ENCODE measurements at places on chromosomes 1 and 21. TPM values are rescaled to one million over a fixed set of nuclear protein-coding genes. Genes with fewer than 3 reads are reported as not detected.

OR2L5 gene
- not detected for polyA plus RNA-seq

DNA sequence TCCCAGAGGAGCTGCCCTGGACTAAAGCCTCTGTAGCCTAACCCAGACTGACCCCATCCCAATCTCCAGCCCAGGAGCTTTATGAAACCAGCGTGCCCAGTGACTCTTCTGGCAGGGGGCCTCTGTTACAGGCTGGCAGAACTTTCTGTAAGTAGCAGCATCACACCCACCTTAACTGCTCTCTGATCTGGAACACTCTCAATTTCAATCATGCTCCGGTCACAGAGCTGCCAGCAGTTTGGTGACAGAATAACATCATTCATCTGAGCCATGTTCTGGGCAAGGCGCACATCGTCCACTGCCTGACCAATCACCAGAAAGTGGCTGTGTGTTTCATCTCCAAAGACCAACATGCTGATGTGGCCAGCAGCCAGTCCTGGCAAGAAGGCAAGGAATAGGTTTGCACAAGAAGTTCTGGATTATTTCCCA, 14.7 kb downstream of the ADCY10 start:
- H3K4me3 ChIP-seq: no peak overlapping the region
- no peaks in the 10 kb centered on the region for H3K36me3 ChIP-seq
- H3K27me3 ChIP-seq: no peaks in the 10 kb centered on the region

- DNase-seq: no peak
- peaks cover 20% of the 10 kb centered on the region for H3K27me3 ChIP-seq
- no peak overlapping the region for H3K4me3 ChIP-seq
- H3K4me1 ChIP-seq: no peaks in the 10 kb centered on the region
- H3K36me3 ChIP-seq: no peaks in the 10 kb centered on the region
Measured at GRCh38 chr21:33123374-33124123, 53.6 kb downstream of the OLIG1 start.

DNA sequence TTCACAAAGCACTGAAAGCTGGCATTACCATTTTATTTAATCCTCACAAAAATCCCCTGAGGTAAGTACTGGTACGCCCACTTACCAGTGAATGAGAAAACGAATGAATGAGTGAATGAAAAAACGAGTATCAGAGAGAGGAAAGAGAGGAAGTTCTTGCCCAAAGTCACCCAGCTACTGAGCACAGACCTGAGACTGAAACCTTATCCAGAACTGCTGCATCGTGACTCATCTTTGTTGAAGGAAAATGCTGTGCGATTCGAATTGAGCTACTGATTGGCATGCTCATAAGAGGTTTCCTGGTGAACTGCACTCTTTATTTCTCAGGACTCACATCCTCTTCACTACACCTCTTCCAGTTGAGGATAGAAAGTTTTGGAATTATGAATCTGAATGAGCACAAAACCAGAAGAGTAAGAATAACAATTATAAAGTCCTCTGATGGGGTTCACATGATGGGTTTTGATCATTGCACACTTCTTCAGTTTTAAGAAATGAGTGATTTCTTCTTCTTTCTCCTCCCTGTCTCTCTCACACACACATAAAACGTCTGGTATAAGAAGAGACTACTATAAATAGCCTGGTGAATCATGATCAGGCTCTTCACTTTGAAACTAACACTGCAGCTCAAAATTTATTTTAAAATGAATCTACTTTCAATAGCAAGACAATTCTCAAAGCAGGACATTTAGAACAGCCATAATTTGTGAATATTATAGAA, 32.1 kb downstream of the IL12RB2 start:
- H3K27me3 ChIP-seq: no peaks in the 10 kb centered on the region
- H3K4me3 ChIP-seq: no peak overlapping the region
- H3K27ac ChIP-seq: no peak overlapping the region
- H3K4me1 ChIP-seq: no peaks in the 10 kb centered on the region
- DNase-seq: peak; percentile 23

LCE1B gene
- polyA plus RNA-seq: not detected

- H3K36me3 ChIP-seq: no peaks in the 10 kb centered on the region
- H3K4me1 ChIP-seq: no peaks in the 10 kb centered on the region
- H3K27ac ChIP-seq: no peak overlapping the region
- peak; percentile 67 for DNase-seq
- no peaks in the 10 kb centered on the region for H3K27me3 ChIP-seq
- no peak overlapping the region for H3K4me3 ChIP-seq
Measured at GRCh38 chr1:6634371-6635052, 9.8 kb downstream of the THAP3 start.

CASQ1 gene
- polyA plus RNA-seq: 0.51 TPM

GRCh38 chr1:175088525-175088951, 20.9 kb downstream of the TNN start:
- H3K27ac ChIP-seq: no peak overlapping the region
- H3K36me3 ChIP-seq: no peaks in the 10 kb centered on the region
- DNase-seq: no peak
- H3K4me3 ChIP-seq: no peak overlapping the region

- no peaks in the 10 kb centered on the region for H3K36me3 ChIP-seq
- no peak for DNase-seq
- no peak overlapping the region for H3K4me3 ChIP-seq
- peaks cover under 1% of the 10 kb centered on the region for H3K27me3 ChIP-seq
Measured at GRCh38 chr1:26403656-26404055, 7.0 kb upstream of the LIN28A start.

CD2 gene
- polyA plus RNA-seq: 0.08 TPM

DNA sequence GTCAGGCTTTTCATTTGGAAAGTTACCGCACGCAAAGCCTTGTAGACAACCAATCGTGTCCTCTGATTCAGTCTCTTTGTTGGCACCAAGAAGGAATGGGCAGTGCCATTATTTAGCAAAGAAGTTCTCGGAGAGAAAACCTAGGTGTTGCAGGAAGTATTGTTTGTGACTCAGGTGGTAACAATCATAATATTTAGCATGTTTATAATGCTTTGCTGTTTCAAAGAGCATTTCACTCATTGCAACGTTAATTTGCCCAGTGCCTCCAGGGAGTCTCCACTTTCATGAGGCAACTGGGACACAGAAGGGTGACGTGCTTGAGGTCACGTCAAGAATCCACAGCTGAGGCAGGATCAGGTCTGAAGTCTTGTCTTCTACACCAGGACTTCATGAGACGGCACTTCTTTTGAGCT, 31.4 kb downstream of the STPG1 start:
- H3K4me1 ChIP-seq: peaks cover 4% of the 10 kb centered on the region
- H3K36me3 ChIP-seq: no peaks in the 10 kb centered on the region
- no peak overlapping the region for H3K27ac ChIP-seq
- no peak overlapping the region for H3K4me3 ChIP-seq
- DNase-seq: no peak

S1PR1 gene
- 9.3 TPM for polyA plus RNA-seq

DNA sequence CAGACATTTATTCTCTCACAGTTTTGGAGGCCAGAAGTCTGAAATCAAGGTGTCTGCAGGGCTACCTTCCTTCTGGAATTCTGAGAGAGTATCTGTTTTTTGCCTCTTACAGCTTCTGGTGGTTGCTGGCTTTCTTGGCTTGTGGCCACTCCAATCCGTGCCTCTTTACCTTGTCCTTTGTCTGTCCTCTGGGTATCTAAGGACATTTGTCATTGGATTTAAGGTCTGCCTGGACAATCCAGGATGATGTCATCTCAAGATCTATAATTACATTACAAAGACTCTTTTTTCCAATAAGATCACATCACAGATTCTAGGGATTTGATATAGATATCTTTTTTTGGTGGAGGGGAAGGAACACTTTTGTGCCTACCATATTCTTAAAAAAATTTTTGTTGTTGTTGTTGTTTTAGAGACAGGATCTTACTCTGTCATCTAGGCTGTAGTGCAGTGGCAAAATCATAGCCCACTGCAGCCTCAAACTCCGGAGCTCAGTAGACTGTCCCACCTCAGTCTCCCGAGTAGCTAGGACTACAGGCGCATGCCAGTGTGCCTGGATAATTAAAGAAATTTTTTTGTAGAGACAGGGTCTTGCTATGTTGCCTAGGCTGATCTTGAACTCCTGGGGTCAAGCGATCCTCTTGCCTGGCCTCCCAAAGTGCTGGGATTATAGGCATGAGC, 61.9 kb downstream of the XPR1 start:
- no peak overlapping the region for H3K4me3 ChIP-seq
- no peaks in the 10 kb centered on the region for H3K36me3 ChIP-seq
- H3K27ac ChIP-seq: no peak overlapping the region
- no peak for DNase-seq
- H3K4me1 ChIP-seq: peaks cover 5% of the 10 kb centered on the region
- H3K27me3 ChIP-seq: no peaks in the 10 kb centered on the region

- no peak overlapping the region for H3K4me3 ChIP-seq
- no peaks in the 10 kb centered on the region for H3K36me3 ChIP-seq
- H3K27me3 ChIP-seq: no peaks in the 10 kb centered on the region
- no peak for DNase-seq
Measured at GRCh38 chr1:238592621-238593020, 701.9 kb upstream of the ZP4 start.

- no peak overlapping the region for H3K4me3 ChIP-seq
- no peaks in the 10 kb centered on the region for H3K4me1 ChIP-seq
- no peaks in the 10 kb centered on the region for H3K27me3 ChIP-seq
- H3K36me3 ChIP-seq: no peaks in the 10 kb centered on the region
Measured at GRCh38 chr1:53470155-53470554, 11.0 kb downstream of the DMRTB1 start.

- H3K4me3 ChIP-seq: peak overlapping the region; percentile 48
- H3K27ac ChIP-seq: peak overlapping the region; percentile 84
- H3K36me3 ChIP-seq: no peaks in the 10 kb centered on the region
- peak; percentile 81 for DNase-seq
- H3K27me3 ChIP-seq: no peaks in the 10 kb centered on the region
Measured at GRCh38 chr1:44030605-44031251, 534 bp downstream of the SLC6A9 start.

DNA sequence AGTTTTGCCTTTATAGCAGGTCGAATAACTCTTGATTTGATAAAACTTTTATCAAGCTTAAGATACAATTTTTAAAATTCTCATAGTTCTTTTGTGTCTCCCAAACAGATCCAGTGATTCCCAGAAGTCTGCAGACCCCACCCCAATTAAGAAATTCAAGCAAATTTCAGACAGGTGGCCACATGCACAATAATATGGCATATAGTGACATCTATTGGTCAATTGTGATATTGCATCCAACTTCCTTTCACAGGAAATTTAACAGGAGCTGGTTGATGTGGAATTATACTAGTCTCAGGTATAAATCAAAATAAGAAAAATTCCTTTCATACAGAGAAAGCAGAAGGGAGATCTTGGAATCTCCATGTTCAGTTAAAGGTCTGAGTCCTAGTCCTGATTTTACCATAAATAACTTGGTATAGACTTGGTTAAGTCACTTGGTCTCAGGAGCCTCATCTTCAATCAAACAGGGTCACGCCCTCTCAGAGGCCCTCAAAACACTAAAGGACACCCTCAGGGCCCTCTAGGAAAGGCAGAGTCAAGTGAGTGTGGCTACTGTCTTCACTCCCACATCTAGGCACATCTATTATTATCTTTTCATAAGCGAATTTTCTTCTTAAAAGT, 24.1 kb downstream of the PIGM start:
- peak; percentile 57 for DNase-seq
- H3K36me3 ChIP-seq: no peaks in the 10 kb centered on the region
- H3K4me1 ChIP-seq: no peaks in the 10 kb centered on the region
- H3K4me3 ChIP-seq: no peak overlapping the region
- no peaks in the 10 kb centered on the region for H3K27me3 ChIP-seq

DNA sequence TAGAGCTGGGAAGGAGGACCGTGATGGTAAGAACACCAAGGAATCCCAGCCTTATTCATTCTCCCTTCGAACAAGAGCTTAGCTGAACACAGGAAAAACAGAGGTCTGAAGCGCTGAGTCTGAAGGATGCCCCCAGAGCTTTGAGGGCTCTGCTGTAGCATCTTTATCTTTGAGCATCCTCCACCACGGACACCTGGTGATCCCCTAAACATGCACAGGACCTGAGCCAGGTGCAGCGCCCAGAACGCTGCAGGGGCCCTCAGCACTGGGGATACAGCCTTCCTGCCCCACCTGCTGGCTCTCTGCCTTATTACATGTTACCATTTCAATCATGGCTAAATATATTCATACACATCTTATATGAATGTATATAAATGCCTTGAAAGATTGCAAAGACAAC, 7.7 kb upstream of the GPATCH4 start:
- H3K27me3 ChIP-seq: no peaks in the 10 kb centered on the region
- H3K4me1 ChIP-seq: no peaks in the 10 kb centered on the region
- H3K4me3 ChIP-seq: no peak overlapping the region
- peak; percentile 62 for DNase-seq
- no peaks in the 10 kb centered on the region for H3K36me3 ChIP-seq

KRTAP7-1 gene
- not detected for polyA plus RNA-seq

DNA sequence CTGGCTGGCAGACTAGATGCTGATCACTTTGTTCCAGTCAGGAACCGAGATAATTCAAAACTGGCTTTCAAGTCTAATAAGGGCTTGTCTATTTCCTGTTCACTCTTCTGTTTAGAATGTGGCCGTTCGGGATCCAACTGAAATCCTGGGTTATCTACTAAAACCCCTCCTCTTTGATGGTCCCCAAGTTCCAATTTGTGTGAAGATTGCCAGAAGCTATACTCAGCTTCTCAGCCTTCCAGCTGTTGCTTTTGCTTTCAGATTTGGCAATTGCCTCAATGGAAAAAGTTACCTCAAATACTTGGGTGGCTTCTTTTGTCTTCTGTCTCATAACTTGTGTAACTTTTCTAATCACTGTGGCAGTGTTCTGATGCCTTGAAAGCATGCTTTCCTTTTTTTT, 43.7 kb downstream of the BTBD8 start:
- H3K4me3 ChIP-seq: no peak overlapping the region
- DNase-seq: no peak
- H3K36me3 ChIP-seq: no peaks in the 10 kb centered on the region
- H3K4me1 ChIP-seq: no peaks in the 10 kb centered on the region
- H3K27me3 ChIP-seq: no peaks in the 10 kb centered on the region
- no peak overlapping the region for H3K27ac ChIP-seq

DNA sequence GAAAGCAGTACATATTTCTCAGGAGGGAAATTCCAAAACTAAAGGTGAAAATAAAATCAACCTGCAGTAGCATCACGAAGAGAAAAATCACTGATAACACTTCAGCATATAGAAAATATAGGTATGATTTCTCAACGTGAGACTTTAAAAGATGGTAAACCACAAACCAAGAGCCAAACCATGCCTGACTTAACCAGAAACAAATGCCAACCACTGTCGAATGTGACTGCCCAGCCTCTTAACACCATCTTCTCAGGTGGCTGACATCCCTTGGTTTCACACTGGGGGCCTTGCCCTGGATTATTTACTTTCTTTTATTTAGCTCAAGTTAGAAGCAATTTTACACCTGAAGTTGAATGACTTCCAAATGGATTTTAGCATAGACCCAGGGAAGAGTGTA, 10.1 kb downstream of the HMGCS2 start:
- no peaks in the 10 kb centered on the region for H3K36me3 ChIP-seq
- no peaks in the 10 kb centered on the region for H3K27me3 ChIP-seq
- no peaks in the 10 kb centered on the region for H3K4me1 ChIP-seq
- DNase-seq: no peak
- H3K27ac ChIP-seq: no peak overlapping the region

SLC37A1 gene
- 26.9 TPM for polyA plus RNA-seq

All from hepatocyte (in vitro differentiated cells).